Posterior vena cava (tissue), 2 donors: ENCODE measurements at places on chromosomes 3 and 15. TPM values are rescaled to one million over a fixed set of nuclear protein-coding genes. Genes with fewer than 3 reads are reported as not detected.
A peak's percentile ranks its signal among the peaks of the same experiment; 100 is the strongest.

The P2RY13 gene
- total RNA-seq = 2.7 TPM

- DNase-seq = no peak
These were observed 27.8 kb downstream of the RBPMS2 start for GRCh38 chr15:64747578-64747977.

DNA sequence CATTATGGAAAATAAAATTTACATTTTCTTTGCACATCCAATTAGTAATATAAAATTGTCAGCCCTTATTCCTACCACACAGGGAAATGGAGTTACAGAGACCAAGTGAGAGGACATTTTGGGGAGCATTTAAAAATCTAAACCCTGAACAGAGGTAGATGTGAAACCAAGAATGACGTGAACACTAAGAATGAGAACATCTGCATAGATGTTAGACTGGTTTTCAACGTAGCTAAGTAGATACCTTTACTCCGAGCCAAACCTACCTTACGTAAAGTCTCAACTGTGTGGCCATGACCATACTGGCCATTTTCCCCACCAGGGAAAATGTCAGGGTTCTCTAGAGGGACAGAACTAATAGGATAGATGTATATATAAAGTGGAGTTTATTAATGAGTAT is 51.4 kb upstream of the THBS1 start:
- DNase-seq = no peak

The SAMMSON gene
- 0.28 TPM for total RNA-seq

DNA sequence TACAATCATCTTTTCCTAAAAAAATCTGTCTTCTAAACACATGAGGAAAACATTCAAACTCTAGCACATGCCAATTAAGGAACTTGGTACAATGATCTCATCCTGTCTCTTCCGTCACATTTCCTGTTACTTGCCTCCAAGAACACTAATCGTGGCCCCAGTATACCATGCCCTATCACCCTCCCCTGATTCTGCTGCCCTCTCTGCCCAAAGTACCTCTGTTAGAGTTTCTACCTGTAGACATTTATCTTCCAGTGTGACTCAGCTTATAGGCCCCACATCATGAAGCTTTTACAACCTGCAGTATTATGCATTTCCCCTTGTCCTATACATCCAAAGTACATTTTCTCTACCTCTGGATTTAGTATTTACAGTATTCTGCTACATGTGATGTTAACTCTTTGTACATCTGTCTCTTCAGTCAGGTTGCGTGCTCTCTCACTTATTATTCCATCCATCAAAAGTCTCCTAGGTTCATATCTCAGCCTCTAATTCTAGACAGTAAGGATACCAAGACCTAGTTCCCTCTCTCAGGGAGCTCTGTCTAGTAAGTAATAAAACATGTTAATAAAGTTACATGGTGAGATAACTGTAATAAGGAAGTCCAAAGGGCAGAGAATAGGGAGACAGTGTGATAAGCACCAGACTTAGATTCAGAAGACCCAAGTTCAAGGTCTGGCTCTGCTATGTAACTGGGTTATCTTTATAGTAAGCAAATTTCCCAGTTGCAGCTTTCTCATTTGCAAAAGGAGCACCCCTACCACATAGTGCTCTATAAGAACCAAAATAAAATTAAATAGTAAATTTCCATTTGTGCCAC is 8.9 kb upstream of the SEMA6D start:
- no peak for DNase-seq

DNA sequence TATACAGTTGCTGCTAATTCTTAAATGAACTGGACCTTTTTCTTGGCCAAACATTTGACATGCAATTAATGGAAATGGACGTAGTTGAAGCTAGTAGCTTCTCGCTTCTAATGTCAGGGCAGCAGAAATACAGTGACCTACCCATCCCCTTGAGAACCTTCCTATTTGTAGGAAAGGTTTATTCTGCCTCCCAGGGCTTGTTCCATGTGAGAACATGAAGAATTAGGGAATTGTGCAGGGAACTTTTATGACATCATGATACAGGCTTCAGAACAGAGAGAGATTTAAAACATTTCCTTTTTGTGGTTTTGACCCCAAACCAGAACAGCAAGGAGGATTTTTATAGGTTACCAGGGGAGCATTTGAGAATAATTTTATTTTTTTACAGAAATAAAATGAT is 406.6 kb upstream of the PPP2R3A start:
- DNase-seq = no peak

- no peak for DNase-seq
These were observed 19.7 kb downstream of the NIPA1 start for GRCh38 chr15:22806156-22806555.

The PPIB gene
- total RNA-seq = 457 TPM

DNA sequence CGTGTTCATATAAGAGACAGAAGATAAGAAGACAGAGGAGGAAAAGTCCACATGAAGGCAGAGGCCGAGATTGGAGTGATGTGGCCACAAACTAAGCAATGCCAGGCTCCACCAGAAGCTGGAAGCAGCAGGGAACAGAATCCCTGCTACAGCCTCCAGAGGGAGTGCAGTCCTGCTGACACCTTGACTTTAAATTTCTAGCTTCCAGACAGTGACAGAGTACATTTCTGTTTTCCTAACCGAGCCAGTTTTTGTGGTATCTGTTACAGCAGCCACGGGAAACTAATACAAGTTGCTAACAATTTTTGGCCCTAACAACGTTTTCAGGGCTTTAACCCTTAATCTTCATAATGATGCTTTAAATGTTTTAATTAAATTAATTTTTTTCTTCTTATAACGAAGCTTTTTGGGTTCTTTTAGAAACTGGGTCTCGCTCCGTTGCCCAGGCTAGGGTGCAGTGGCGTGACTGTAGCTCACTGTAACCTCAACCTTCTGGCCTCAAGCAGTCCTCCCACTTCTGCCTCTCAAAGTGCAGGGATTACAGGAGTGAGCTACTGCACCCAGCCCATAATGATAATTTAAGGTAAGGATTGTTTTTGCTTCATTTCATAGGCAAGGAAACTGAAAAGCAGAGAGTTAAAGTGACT is 202.3 kb upstream of the PROK2 start:
- no peak for DNase-seq

The MINDY4B gene
- total RNA-seq = not detected

The P2RY14 gene
- total RNA-seq = 5.3 TPM

DNA sequence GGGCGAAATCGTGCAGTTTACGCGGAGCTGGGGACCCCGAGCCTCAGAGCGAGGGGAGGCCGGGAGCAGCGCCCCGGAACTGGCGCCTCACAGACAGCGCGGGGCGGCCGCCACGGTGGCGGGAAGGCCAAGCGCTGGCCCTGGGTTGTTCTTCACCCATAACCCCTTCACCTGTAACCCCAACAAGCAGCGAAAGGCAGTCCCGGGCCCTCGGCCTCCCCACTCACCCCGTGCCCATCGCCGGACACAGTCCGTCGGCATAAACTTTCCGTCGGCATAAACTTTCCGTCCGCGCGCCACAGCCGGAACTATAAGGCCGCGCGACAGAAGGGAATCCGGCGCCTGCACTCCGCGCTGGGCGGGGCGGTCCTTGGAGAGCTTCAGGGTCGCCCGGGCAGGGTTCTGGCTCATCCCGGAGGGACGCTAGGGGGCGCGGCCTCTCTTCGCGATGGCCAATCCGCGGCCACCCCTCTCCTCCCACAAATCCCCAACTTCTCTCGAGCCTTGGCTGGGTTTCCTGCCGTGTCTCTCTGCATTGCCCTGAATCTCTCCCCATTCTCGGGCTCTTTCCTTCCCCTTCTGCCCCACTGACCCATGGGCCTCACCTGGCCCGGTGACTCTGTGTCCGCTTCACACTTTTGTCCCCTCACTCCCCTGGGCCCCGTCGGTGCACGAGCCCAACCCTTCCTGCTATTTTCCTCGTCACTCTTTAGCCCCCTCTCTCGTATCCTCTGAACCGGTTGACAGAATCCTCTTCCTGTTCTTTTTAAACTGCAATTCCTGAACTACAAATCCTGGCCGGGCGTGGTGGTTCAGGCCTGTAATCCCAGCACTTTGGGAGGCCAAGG is at the start of gene INTS14:
Gene INTS14, minus strand, starts transcription at position 261 of the 848 bp plus-strand sequence. CDS start 3,751 bp downstream, outside the sequence.
- peak; percentile 99 for DNase-seq

DNA sequence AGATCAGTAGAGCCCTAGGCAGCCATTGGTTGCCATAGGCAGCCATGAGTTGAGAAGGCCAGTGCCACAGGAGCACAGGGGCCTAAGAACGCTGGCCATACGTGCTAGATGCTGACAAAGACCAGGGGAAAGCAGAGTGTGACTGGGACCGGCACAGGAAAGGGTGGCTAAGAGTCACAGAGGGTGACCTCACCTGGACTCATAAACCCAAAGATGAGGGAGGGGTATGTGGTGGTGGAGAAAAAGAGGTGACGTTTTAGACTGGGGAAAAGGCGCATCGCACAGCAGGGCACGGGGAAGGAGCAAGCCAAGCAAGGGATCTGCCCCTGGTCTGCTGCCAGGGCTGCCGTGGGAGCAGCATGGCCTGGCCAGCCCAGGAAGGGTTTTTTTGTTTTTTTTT is 122.5 kb downstream of the VGLL4 start:
- no peak for DNase-seq

The ALDH1A2 gene
- 4.7 TPM for total RNA-seq

The BNC1 gene
- 0.19 TPM for total RNA-seq

DNA sequence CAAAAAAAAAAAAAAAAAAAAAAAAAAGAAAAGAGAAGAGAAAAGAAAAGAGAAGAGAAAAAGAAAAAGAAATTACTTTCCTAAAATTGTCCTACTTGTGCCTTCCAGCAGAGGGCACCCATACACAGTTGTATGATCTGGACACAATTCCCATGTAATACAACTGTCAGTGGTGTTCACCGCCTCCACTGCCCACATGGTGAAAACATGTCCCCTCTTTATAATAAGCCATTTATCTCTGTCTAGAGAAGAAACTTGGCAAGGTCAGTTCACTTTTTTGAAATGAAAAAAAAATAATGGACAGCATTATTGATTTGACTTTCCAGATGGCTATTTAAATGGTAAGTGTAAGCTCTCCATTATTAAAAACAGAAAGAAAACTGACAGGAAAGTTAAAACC is 459.4 kb downstream of the GBE1 start:
- no peak for DNase-seq

DNA sequence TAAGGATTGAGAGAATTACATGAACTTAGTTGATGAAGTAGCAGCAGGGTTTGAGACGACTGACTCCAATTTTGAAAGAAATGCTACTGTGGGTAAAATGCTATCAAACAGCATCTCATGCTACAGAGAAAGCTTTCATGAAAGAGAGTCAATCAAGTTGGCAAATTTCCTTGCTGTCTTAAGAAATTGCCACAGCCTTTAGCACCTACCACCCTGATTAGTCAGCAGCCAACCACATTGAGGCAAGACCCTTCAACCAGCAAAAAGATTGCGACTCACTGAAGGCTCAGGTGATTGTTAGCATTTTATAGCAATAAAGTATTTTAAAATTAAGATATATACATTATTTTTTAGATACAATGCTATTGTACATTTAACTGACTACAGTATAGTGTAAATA is 80.9 kb downstream of the RAP2B start:
- no peak for DNase-seq

GRCh38 chr3:60017631-60018030 is 967.8 kb upstream of the CFAP20DC start:
- no peak for DNase-seq

The TMCO5A gene
- total RNA-seq = not detected

- DNase-seq = no peak
These were observed 90.3 kb downstream of the MEX3B start for GRCh38 chr15:81955382-81956062.

- no peak for DNase-seq
These were observed 133.6 kb upstream of the ICE2 start for GRCh38 chr15:60612400-60613048.

The SLC38A3 gene
- 0.62 TPM for total RNA-seq

The LSMEM2 gene
- 0.37 TPM for total RNA-seq

The CTXN2 gene
- not detected for total RNA-seq

GRCh38 chr3:125334675-125335560 is 40.2 kb downstream of the ZNF148 start:
- no peak for DNase-seq

The SLC24A5 gene
- not detected for total RNA-seq

The CYP1A2 gene
- total RNA-seq = not detected

The SEMA3G gene
- 12.4 TPM for total RNA-seq

- DNase-seq = no peak
These were observed 95.0 kb upstream of the GADL1 start for GRCh38 chr3:30989276-30990030.

The SYNM gene
- total RNA-seq = 863 TPM

- DNase-seq = no peak
These were observed 1.2 kb downstream of the PHC3 start for GRCh38 chr3:170180079-170180907.

The SSR3 gene
- total RNA-seq = 171 TPM

The XCR1 gene
- total RNA-seq = 0.37 TPM

The ILDR1 gene
- 0.10 TPM for total RNA-seq

The NECTIN3 gene
- total RNA-seq = 21.8 TPM

DNA sequence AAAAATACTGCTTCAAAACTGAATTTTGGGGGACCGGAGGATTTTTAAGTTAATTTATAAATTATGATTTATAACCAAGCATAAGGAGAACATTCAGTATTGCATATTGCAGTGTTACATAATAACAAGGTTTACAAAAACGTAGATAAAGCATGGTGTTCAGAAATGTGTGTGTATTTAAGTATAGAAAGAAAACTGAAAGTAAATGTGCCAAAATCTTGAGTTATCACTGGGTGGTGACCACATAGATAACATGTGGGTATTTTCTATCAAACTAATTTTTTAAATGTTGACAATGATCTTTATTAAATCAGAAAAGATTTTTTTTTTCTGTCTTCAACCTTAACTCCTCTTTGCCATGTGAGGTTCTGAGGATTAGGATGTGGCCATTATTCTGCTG is 32.6 kb downstream of the EIF2AK4 start:
- no peak for DNase-seq

GRCh38 chr3:32406486-32407408 is 15.1 kb downstream of the CMTM7 start:
- no peak for DNase-seq

- DNase-seq = no peak
These were observed 16.2 kb upstream of the BAHD1 start for GRCh38 chr15:40424483-40425115.

DNA sequence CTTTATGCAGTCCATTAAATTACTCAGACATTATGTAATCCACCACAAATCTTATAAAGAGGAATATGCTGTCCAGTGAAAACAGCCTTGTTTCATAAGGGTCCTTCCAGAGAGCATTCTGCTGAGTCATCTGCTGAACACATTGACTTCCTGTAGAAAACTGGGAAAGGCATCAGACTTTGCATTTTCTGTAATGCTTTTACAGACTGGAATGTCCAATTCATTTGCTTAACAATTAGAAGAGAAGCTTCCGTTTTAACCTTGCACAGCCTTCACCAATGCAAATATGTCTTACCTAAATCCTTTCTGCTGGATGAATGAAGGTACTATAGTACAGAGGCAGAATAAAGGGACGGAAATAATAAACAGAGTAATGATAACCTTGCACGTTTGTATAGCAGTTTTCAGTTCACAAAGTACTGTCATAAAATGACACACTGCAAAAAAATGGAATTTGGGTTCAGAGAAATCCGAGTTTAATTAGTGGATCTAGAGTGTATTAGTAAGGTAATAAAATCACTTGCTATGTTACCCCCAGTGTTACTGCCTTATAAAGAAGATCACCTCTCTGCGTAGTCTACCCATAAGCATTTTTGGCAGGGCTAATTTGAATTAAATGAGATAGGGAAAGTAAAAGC is 301.5 kb downstream of the PYDC2 start:
- no peak for DNase-seq

- no peak for DNase-seq
These were observed 31.8 kb downstream of the USF3 start for GRCh38 chr3:113664523-113665094.
